ENCODE measurements at places on chromosomes 4 and X. TPM values are rescaled to one million over a fixed set of nuclear protein-coding genes. Genes with fewer than 3 reads are reported as not detected.

DNA sequence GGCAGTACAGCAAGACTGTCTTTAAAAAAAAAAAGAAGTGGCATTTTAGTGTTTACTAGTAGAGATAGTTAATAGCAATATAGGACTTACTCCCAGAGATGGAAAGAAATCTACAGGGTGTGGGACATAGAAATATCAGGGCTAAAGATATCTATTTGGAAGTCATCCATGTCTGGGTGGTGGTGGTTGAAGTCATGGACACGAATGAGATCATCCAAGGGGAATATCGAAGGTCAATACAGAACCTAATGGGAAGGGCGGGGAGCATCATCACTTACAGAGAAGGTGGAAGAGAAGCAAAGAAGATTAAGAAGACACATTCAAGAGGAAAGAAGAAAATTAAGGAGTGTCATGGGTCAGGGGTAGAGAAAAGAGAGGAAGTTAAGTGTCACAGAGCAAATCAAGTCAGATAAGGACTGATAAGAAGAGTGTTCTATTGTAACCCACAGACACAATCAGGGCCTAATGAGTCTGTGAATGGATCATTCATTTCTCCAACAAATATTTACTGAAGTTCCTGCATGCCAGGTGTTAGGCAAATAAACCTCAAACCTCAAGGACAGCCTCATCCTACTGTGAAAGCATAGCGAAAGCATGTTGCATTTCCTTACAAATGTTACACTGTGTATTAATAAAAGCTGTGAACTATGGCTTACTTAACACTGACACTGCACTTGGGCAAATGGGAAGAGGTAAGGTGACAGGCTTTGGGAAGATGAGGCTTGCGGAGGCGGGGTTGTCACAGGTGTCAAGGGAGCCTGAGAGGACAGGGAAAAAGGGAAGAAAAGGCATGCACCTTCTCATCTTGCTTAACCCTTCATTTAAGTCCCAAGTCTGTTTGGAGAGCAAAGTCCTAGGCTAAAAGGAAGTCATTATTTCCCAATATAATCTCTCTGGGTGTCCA, 65.3 kb downstream of the ELOVL6 start:
- DNase-seq, result no peak

GRCh38 chrX:31057291-31057690, 14.6 kb downstream of the FTHL17 start:
- DNase-seq, result no peak

GRCh38 chr4:151325111-151325948, at the start of gene SH3D19:
TSS of gene SH3D19 (minus strand) at chr4:151325605. CDS start at chr4:151325352, 253 bp downstream.
- DNase-seq, result peak; percentile 57

DNA sequence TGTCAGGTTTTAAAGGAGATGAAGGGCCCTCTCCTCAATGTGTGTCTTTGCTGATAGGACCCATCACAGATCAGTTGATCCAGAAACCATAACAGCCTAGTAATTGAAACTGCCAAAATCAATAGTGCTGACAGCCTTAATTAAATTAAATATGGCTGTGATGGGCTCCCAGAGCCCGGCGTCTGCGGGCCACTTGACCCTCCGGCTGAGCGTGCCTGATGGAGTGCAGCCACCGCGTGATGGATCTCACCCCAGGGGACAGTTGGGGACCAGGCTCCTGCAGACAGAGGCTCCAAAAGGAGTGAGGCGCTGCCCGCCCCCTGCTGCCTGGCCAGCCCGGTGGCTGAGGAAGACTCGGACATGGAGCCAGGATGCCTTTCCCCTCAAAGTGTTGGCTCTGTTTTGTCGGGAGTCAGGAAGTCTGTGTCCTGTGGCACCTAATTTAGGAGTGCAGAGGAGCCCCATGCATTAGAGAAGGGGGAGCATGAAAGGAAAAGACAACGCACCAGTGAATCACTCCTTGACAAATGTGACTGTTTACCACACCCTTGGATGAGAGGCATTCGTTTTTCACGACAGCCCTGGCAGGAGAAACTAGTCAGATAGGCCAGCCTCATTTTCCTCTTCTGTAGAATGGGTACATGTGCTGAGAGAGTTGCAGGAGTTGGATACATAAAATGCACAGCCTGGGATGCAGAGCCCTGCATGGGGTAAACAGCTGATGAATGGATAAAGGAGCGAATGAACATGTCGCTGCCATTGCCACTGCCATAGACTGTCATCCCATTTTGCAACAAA, 40.9 kb upstream of the MSX1 start:
- DNase-seq, result no peak

The CORIN gene
- total RNA-seq, result not detected

All from Daoy (cell line).